ENCODE measurements at places on chromosomes 12 and 14.

GRCh38 chr14:102908766-102909455 is 13.6 kb upstream of the AMN start:
- no peak for DNase-seq

- no peak for DNase-seq
These were observed 56.2 kb upstream of the DDHD1 start for GRCh38 chr14:53209370-53209769.

DNA sequence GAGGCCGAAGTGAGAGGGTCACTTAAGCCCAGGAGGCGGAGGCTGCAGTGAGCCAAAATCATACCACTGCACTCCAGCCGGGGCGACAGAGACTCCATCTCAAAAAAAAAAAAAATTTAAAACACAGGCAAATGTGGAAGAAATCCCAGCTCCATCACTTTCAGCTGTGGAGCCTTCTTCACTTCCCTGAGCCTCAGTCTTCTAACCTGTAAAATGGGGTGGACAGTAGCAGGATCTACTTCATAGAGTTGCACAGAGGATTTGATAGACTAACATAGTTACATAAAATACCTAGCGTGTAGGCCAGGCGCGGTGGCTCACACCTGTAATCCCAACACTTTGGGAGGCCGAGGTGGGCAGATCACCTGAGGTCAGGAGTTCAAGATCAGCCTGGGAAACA is 26.5 kb downstream of the PHETA1 start:
- no peak for DNase-seq

GRCh38 chr14:104594310-104595046 is 10.1 kb downstream of the TMEM179 start:
- DNase-seq, result no peak

DNA sequence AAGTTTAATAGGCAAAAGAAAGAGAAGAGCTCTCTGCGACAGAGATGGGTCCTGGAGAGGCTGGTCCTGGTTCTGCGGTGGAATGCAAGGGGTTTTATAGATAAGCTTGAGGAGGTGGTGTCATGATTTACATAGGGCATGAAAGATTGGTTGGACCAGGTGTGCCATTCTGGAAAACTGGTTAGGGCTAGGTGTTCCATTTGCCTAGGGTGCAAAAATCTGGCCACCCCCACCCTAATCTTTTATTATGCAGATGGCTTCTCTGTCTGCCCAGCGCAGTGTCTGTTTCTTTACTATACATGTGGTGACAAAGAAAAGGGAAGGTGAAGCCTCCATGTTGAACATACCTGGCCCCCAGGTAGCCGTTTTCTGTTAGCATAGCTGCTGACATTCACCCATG is 65.4 kb downstream of the ERC1 start:
- no peak for DNase-seq

DNA sequence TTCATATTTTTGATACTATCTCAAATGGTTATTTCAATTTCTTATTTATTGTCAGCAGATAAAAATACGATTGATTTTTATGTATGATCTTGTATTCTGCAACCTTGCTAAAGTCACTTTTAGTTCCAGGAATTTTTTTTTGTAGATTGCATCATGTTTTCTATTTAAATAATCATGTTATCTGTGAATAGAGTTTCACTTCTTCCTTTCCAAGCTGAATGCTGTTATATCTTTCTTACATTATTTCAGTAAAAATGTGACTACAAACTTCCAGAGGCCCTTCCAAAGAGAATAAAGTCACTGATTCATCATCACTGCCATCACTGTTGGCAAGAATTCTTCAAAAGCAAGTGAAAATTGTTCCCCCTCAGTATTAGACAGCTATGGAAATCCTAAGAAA is 104.7 kb upstream of the RAP1B start:
- DNase-seq, result no peak

GRCh38 chr12:87930033-87930432 is 99.2 kb downstream of the C12orf50 start:
- DNase-seq, result no peak

- no peak for DNase-seq
These were observed 433 bp downstream of the COX16 start for GRCh38 chr14:70359076-70359424.

DNA sequence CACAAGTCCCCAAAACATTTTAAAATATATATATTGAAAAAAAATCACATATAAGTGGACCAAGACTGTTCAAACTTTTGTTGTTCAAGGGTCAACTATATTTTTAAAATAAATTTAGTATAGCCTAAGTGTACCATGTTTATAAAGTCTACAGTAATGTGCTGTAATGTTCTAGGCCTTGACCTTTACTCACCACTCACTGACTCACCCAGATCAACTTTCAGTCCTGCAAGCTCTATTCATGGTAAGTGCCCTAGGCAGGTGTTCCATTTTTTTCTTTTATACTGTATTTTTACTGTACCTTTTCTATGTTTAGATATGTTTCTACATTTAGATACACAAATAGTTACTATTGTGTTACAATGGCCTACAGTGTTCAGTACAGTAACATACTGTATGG is 23.4 kb upstream of the TMTC1 start:
- DNase-seq, result no peak

- DNase-seq, result no peak
These were observed 619 bp downstream of the ERC1 start for GRCh38 chr12:991350-992333.

- DNase-seq, result no peak
These were observed 69.2 kb downstream of the PTPRQ start for GRCh38 chr12:80513211-80513610.

GRCh38 chr12:53972152-53972702 is 699 bp upstream of the HOXC11 start:
- no peak for DNase-seq

GRCh38 chr14:102778338-102779083 is 1.3 kb downstream of the TRAF3 start:
- no peak for DNase-seq

All from BJ (cell line).